ENCODE measurements at places on chromosomes 3 and 15.
A peak's percentile ranks its signal among the peaks of the same experiment; 100 is the strongest.

DNA sequence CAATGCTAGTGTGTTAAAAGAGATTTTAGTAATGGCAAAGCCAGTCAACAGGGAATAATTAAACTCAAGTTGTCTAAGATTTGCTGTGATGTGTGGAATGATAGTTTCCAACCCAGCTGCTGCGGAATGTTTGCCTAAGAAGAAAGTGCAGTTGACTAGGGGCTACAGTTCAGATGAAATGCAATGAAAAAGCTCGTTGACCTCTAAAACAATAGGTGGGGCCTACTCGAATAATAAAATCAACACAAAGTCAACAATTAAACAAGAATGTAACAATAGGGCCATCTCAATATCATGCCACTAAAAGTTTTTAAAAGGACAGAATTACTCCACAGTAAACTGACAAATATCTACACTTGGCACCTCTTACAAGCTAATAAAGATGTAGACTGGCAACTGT, 484.2 kb downstream of the MECOM start:
- no peaks in the 10 kb centered on the region for H3K36me3 ChIP-seq
- no peak overlapping the region for H3K4me3 ChIP-seq
- H3K27me3 ChIP-seq, result no peaks in the 10 kb centered on the region
- no peaks in the 10 kb centered on the region for H3K4me1 ChIP-seq

GRCh38 chr15:38768970-38769369, 204.4 kb upstream of the RASGRP1 start:
- no peaks in the 10 kb centered on the region for H3K27me3 ChIP-seq
- peak; percentile 21 for DNase-seq
- H3K4me3 ChIP-seq, result no peak overlapping the region
- H3K36me3 ChIP-seq, result no peaks in the 10 kb centered on the region
- no peaks in the 10 kb centered on the region for H3K4me1 ChIP-seq

DNA sequence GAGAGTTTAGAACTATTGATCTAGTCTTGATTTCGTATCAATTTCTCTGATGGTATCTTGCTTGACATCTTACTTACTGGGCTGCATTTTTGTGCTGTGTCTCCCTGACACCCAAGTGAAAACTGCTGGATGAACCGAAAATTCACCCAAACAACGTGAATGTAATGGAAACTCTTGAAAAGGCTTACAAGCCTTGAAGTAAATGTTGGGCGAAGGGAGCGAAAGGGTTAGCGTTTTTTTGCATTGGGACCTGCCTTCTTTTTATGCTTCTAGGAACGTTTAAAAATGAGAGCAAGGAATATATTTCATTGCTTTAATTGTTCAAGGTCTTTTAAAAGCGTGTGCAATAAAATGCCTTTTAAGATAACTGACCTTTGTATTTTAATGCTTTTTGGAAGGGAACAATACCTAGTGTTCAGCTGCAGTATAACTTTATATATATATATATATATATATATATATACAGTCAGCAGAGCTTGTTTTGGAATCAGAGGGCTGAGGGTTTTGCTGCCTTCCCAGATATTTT, 94.1 kb downstream of the LPP start:
- no peak overlapping the region for H3K4me3 ChIP-seq
- no peaks in the 10 kb centered on the region for H3K36me3 ChIP-seq
- peaks cover 32% of the 10 kb centered on the region for H3K4me1 ChIP-seq
- no peak for DNase-seq
- no peaks in the 10 kb centered on the region for H3K27me3 ChIP-seq

GRCh38 chr3:125300416-125300815, 74.7 kb downstream of the ZNF148 start:
- no peaks in the 10 kb centered on the region for H3K36me3 ChIP-seq
- DNase-seq, result no peak
- H3K4me1 ChIP-seq, result peaks cover 25% of the 10 kb centered on the region
- H3K4me3 ChIP-seq, result no peak overlapping the region
- no peak overlapping the region for H3K27ac ChIP-seq
- no peaks in the 10 kb centered on the region for H3K27me3 ChIP-seq

DNA sequence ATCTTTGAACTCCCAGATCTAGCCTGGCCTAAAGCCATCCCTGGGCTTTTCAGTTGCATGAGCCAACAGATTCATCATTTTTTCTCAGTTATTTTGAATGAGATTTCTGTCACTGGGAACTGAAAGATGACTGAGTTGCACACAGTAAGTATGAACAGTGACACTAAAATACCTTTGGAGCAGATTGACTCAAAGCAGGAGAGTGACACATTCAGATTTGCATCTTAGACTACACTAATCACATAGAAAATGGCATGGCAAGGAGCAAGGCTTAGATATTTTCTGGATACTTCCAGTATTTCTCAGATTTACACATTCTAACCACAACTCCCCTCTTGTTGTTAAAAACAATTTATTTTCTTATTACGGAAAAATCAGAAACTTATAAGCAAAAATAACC, 32.8 kb downstream of the SEC62 start:
- H3K36me3 ChIP-seq, result no peaks in the 10 kb centered on the region
- no peaks in the 10 kb centered on the region for H3K27me3 ChIP-seq
- peaks cover under 1% of the 10 kb centered on the region for H3K4me1 ChIP-seq
- H3K27ac ChIP-seq, result no peak overlapping the region
- H3K4me3 ChIP-seq, result no peak overlapping the region

DNA sequence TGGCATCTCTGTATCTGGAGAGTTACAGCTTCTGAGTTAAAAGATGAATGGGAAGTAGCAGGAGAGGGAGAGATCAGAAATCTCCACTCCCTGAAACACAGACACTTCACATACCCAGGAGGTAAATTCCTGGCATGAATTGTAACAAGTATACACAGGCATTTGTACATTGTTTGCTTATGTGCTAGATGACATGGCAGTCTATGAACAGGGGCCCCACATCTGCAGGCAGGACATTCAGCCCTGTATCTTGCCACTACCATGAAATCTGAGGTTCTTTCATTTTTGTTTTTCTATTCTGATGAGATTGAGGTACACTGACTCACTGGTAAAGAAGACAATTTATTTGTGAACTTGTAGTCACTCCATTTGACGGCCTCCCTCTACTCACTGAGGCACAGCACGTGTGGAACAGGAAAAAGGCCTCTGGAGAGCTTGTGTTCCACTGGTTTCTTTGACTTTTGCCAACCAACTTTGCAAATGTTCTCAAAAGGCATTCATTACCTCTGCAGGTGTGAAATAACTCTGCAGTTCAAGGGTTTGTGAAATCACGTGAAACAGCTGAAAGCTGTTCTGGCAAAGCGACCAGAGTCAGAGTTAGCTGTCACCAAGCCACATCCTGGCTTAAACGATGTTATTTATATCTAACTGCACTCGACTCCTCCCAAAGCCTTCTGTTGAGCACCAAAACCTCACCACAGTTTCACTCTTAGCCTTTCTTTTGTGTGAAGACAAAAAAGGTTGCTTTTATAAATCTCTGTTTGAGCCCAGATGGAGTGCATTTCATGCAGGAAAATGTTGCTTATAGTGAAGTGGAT, 401.3 kb upstream of the CFAP20DC start:
- H3K27ac ChIP-seq, result no peak overlapping the region
- no peaks in the 10 kb centered on the region for H3K36me3 ChIP-seq
- no peak for DNase-seq
- H3K27me3 ChIP-seq, result no peaks in the 10 kb centered on the region

DNA sequence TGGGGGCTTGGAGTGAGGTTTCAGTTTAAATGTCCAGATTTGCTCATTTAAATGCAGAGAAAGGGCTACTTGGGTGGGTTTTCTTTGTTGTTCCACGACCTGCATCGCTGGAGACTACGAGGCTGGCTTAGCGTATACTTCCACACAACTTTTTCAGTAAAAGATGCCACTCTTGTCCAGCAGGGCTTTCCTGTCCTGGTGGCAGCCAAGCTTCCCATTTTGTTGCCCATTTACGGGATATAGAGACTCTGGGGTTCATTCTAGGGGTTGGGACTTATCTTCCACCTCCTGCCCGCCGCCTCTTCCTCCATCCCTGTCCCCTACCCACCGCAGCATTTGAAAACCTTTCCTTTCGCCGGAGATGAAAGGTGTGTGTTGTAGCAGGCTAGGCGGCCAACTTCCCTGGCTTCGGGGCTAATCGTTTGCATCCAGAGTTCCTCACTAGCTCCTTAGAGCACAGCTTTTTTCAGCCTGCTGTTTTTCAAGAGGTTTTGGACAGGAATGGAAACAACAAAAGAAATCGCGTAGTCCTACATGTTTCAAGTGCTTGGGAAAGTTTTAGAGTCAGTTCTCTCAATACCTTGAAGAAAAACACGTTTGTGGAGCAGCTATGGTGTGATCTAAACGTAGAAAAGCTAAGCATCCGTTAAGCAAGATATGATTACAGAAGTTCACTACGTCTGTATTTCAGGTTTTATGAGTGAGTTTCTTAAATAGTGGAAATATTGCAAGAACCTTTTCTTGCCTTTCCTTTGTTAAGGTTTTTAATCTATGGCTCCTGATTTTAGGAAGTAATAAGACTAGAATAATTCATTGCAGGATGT, 843 bp downstream of the CHRNA5 start:
- H3K36me3 ChIP-seq, result no peaks in the 10 kb centered on the region
- H3K27ac ChIP-seq, result no peak overlapping the region
- peaks cover 9% of the 10 kb centered on the region for H3K4me1 ChIP-seq

- H3K27ac ChIP-seq, result no peak overlapping the region
- H3K27me3 ChIP-seq, result no peaks in the 10 kb centered on the region
- H3K4me3 ChIP-seq, result no peak overlapping the region
- H3K4me1 ChIP-seq, result peaks cover 8% of the 10 kb centered on the region
- no peak for DNase-seq
- H3K36me3 ChIP-seq, result no peaks in the 10 kb centered on the region
These were observed 136.5 kb downstream of the ZNF609 start for GRCh38 chr15:64596701-64597476.
